ENCODE measurements at places on chromosomes 6 and 20.

- DNase-seq, result no peak
Observed at GRCh38 chr20:56806952-56807517, 177.9 kb downstream of the TFAP2C start.

DNA sequence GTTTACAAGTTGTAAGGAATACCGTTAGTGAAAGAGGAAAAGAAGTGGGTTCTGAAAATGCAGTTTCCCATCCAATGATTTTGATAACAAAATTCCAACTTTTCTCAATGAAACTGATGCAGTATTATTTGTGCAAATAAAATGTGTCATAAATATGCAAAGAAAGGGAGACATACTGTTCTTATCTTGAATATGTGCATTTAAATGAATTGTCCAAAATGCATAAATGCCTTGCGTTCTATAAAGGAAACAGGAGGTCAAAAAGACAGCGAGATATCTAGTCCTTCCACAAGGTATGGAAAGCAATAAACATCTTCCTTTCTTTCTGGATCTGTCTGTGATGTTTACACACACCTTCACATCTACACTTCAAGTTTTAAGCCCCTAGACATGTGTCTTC is 54.6 kb upstream of the ISM1 start:
- DNase-seq, result no peak

GRCh38 chr20:4726710-4727397 is 5.1 kb downstream of the PRND start:
- DNase-seq, result no peak

GRCh38 chr20:46931699-46932098 is 37.1 kb downstream of the EYA2 start:
- DNase-seq, result no peak

- DNase-seq, result no peak
Observed at GRCh38 chr6:97100696-97101095, 176.2 kb downstream of the KLHL32 start.

- DNase-seq, result no peak
Observed at GRCh38 chr6:28322661-28323060, 13.3 kb downstream of the ZSCAN31 start.

DNA sequence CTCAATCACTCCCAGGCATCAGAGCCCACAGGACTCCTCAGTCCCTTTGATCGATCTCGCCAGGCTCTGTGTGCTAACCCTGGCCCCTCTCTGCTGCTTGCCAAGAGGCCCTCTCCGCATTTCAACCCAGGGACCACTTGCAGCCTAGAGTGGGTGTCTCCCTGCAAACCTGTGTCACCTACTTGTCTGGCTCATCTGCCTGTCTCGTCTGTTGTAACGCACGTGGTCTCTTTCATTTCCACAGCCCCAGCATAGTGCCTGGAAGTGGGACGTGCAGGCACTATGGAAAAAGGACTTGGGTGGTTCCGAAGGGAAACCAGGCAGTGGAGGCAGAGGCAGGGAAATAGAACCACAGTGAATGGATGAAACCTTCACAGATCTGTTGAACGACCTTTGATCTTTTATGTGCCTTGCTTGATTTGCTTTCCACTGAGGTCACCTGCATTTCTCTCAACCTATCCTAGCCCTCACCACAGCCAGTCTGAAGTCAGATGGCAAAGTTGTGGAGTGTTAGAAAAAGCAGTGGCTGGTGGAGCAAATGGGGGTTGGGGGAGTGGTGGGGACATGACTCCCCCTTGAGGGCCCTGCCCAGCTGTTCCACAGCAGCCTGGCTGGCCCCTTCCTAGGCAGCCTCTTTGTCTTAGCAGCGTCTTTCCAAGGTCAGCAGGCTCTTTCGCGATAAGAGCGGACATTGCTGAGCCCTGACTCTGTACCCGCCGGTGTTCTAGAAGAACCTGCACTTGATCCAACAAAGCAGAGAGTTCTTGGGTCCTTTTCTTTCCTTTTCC is 55.8 kb upstream of the TAGAP start:
- no peak for DNase-seq

GRCh38 chr6:105645156-105645555 is 242.3 kb upstream of the PREP start:
- DNase-seq, result no peak

DNA sequence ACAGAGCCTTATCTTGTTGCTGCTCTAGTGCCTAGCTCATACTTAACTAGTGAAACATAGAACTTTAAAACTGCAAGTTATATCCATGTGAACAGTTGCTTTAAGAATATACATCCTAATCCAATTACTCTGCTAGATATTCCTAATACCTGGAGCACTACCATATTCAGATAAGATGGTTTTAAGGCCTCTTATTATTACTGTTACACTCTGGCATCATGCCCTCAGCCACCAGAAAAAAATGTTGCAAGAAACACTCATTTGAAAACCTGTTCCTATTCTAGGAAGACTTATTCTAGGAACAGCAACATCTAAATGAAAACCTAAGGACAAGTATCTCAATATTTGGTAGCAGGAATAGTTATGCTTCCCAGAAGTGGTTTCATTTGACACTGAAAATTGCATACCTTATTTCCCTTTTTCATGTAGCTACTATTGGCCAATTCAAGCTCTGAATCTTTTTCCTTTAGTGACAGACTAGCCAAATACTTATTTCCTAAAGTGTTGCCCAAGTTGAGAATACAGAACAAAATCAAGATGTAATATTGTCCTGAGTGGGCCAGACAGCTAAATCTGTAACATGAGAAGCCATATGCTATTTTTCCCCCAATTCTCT is 4.8 kb upstream of the MTFR2 start:
- no peak for DNase-seq

DNA sequence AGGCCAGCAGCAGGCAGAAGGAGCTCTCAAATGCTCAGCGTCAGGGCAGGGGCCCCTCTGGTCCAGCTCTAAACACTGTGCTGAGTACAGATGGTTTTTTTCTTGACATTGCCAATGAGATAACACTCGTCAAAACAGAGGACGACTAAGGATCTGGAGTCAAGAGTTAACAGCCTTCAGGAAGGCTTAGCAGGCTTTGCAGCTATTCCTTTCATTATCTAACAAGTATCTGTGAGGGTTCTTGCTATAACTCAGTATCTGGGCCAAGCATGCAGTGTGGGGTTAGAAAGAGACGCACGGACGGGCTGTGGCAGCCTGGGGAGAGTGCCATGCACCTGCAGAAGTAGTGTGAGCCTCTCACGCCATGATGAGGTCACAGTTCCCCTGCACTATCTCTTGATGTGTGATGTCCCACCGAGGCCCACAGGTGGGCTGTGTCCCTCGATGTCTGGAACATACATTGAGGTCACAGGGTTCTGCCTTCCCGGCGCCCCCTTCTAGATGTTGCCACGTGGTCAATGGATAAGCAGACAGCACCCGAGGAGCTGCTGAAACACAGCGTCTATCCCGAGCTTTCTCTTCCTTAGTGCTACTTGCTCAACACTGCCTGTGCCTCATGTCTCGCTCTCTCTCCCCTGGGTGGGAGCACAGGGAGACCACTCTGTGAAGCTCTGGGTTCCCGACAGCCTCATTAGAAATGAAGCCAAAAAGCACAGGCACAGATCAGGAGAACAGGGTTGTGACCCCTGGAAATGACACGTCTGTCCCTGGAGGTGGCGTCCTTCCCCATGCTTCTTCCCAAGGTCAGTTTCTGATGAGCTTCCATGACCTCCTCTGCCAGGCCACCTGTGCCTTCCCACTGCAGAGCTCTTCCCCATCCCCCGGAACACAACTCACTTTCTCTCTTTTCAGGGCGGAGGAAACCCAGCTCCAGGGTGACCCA is 85.5 kb upstream of the RPS6KA2 start:
- no peak for DNase-seq

DNA sequence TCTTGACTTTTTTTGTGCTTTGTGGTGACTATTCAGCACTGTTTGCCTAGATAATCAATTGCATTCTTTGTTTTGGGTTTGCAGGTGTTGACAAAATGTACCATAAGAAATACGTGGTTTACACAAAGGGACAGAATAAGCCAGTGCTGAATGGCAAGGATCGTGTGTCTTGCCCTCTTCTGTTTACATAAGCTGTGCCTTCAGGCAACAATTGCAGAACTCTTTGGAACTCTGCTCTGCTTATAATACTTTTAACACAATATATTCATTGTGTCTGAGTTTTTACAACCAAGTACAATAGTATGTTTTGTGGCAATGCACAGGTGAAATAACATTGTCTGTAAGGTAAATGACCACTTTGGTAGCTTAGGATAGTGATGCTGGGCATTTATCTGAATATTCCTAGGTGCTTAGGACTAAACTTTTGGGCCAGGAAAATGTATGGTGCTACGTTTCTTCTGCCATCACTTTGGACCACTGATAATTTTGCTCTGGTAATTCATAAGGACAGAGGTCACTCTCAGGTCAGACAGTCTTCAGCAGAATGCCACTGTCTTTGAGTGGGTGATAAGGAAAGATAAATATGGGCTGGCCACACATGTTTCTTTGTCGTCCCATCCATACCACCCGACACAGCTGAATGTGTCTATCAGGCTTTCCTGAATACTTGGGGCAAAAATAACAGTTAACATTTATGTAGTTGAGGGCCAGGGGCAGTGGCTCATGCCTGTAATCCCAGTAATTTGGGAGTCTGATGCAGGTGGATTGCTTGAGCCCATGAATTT is 344.6 kb upstream of the IMPG1 start:
- no peak for DNase-seq

- DNase-seq, result no peak
Observed at GRCh38 chr20:58544891-58545290, 29.7 kb upstream of the APCDD1L start.

DNA sequence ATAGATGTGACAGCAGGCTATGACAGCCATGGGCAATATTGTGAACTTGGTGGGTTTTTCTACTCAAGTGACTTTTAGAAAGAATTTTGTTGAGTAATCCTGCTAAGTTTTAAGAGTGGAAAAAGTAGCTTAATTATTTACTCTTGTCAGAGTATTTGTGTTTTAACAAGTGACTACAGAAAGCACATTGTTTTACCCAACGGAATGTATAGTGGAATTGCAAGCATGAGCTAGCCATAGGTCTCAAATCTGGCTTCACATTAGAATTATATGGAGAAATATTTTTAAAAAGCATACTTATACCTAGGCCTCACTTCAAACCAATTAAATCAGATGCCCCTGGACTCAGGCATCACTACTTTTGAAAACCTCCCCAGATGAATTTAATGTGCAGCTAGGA is 35.5 kb upstream of the GOPC start:
- no peak for DNase-seq

DNA sequence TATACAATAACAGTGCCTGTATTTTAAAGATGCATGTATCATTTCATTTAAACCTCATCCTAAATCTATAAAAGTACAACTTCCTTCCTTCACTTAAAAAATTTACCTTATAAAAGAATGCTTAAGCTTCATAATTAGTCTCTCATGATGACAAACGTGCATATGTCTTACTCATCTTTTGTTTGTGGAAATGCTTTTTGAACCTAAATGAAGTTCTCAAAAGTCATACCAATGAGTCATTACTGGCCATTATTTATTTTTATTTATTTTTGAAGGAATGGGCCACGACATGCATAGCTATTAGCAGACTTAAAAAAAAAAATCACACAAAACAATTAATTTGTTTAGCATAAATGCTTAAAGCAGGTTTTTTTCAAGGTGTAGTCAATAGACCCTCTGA is 3.7 kb downstream of the TFB1M start:
- no peak for DNase-seq

DNA sequence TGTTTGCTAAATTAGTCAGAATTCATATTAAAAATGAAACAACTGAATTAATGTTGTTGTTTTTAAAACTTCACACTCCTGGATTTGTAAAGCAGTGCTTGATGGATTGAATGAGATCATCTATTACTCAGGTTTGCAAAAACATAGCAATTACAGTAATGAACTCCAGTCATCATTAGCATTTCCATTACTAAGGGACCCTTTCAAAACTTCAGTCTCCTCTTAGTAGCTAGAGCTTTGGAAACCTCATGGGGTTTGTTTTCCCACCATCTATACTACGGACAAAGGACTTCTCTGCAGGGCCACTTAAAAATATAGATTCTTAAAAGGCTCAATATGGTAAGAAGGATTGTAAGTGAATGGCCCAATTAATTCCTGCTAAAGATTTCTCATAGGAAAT is 209.9 kb upstream of the PRND start:
- DNase-seq, result no peak

DNA sequence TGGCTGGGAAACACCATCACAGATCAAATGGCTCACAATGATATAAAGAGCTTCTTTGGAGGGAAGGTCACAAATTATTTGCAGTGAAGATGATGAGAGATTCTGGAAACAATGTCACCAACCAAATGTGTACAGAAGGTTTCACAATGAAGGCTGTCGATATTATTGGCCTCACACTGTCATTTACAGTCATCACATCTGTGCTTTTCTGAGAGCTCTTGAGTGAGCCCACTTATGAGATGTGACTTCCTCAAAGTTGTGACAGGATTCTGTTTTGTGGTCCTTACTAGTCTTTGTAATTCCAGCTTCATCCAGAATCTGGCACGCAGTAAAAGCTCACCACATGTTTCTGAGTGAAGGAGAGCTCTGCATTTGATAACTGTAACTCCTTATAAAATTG is 133.6 kb downstream of the LMBRD1 start:
- no peak for DNase-seq

- DNase-seq, result no peak
Observed at GRCh38 chr20:23753589-23753988, 2.9 kb upstream of the CST1 start.

GRCh38 chr6:7887278-7887991 is 23.2 kb downstream of the TXNDC5 start:
- DNase-seq, result no peak

GRCh38 chr6:18420328-18420727 is 33.2 kb downstream of the RNF144B start:
- DNase-seq, result no peak

DNA sequence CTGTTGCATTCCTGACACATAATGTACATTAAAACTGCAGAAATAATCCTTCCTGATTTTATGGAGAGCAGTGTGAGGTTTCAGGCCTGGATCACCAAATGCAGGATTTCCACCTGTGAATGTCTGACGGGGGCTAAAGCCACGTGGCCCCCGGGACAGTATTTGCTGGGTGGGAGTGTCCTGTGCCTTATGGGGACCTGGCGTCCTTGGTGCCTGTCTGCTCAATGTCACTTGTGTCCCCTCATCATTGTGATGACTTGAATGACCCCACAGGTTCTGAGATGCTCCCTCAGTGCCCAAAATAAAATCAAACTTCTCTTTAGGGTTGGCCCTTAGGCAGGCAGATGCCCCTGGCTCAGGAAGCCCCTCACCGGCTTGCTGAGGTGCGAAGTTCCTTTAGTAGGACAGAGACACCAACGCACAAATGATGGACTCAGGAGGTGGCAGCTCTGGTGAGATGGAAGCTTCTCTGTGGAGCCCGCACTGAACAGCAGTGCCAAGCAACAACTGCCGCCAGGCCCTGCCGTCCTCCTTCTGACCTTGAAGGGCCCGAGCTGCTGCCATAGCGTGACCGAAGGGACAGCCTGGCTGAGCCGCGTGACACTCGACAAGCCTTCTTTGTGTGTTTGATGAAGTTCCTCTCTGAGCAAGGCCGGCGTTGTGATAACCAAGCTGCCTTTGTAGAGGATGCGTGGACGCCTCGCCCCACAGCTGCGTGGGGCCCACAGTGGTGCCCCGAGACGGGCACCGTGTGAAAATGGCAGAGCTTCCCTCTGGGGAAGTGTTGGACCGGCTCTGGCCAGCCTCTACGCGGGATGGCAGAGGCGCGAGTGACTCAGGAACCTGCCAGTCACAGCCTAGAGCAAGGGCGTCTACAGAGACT is 30.9 kb downstream of the FRMD1 start:
- no peak for DNase-seq

Data from NCI-H460 (cell line).